Diencephalon (tissue), 1 donor: ENCODE measurements at places on chromosomes 6 and 20. TPM values are rescaled to one million over a fixed set of nuclear protein-coding genes. Genes with fewer than 3 reads are reported as not detected.

The TULP1 gene
- total RNA-seq, result not detected

The TCP11 gene
- 0.23 TPM for total RNA-seq

The LY6G6F gene
- total RNA-seq, result not detected

The DZANK1 gene
- total RNA-seq, result 6.0 TPM

The MICAL1 gene
- total RNA-seq, result 18.9 TPM
